H54 (cell line): ENCODE measurements at places on chromosomes 4 and X.

DNA sequence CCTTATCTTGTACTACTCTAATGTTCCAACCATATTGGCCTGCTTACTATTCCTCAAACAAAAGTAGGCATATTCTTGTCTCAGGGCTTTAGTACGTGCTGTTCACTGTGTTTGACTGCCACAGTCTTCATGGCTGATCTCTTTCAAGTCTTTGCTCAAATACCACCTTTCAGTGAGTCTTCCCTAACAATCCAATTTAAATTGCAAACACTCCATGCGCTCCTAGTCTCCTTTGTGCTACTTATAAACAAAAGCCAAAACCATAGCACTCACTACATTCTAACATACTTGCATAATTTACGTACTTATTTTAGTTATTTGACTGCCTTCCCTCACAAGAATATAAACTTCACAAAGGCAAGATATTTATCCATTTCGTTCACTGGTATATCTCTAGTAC, 1.7 kb upstream of the ART3 start:
- DNase-seq = no peak

GRCh38 chrX:1609311-1609710, 5.5 kb upstream of the ASMT start:
- no peak for DNase-seq

GRCh38 chrX:57817302-57817701, 93.0 kb downstream of the ZXDA start:
- no peak for DNase-seq

DNA sequence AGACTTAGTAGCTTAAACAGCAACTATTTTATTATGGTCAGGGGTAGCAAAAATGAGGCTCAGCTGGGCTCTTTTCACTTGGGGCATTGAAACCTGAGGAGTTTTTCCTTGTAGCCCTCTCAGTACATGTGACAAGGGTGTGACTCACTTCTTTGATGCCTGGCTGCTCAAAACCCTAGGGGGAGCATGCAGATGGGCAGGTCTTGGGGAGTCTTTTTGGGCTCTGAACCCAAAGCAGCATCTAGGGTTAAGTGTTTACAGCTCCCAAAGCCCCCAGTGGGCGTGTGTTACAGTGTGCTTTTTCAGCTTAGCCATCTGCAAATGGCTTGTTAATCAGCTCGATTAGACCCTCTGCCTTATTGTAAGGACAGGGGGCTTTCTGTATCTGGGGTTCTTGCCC, 1752.7 kb downstream of the PCDH7 start:
- DNase-seq = no peak

DNA sequence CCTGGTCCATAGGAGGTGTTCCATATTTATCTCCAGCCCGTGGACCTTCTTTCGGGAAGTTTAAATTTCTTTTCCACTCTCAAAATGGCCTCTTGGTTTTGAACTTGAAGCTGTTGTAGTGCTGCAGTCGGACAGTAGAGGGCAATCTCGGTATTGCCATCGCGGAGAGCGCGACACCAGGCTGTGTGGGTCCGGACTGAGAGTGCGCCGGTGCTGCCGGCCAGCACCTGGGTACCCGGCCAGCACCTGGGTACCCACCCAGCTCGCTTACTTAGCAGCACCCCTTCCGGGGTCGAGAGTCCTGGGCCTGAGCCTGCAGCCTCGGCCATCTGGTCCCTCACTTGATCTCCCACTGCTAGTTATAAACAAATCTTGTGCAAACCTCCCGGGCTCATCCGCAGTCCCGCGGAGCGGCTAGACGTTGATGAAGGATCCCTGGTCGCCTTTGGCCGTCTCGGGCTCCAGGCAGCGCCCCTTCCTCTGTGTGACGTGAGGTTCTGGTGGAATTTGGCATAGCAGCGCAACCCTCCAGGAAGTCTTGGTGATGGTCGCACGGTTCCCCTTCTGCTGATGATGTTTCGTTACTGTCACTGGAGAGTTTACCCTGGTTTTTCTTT, 18.0 kb downstream of the FAM9A start:
- no peak for DNase-seq
